ENCODE measurements at places on chromosomes 3 and 15.

DNA sequence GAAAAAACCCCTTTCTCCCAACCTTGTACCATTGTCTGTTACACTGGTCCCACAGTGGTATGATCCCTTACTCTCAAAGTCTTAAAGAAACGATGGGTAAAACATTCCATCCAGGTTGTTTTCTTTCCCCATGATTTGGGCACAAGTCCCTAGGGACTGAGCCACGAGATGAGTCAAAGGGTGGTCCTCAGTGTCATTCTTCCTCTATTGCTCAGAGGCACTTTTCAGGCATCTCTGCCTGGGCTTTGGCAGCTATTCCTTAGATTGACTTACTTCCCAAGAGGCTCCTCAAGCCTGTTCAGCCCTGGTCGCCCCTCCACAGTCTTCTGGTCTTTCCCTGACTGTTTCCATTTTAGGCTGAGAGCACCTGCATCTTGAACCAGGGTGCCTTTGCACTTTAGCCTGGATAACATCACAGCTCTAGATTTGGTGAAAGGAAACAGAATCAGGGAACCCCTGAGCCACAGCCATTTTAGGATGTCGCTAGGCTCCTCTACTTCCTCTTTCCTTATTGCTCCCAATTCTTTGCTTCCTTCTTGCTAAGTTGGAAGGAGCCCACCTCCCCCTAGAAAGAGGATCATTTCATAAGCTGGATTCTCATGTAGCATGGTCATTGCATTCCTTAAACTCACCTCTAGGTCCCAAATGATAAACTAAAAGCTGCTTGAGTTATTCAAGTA is 131.0 kb upstream of the TPRG1 start:
- no peak for DNase-seq

DNA sequence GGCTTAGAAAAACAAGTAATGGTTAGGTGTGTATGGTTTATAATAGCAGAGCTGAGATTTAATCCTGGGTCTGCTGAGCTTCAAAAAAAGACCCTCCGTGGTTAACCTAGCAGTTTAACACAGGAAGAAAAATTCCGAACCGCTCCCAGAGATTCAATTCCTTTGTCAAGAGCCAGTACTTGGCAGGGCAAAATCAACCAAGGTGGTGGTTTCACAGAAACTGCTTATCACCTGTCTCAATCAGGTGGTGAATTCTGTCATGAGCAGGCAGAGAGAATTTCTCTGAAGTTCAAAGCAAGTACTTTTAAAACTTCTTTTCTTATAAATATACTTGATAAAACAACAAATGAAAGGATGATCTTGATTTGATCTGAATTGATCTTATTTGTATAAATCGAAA is 17.2 kb downstream of the SYNPR start:
- DNase-seq, result no peak

- no peak for DNase-seq
Measured at GRCh38 chr3:27326202-27326601, 43.0 kb downstream of the NEK10 start.

DNA sequence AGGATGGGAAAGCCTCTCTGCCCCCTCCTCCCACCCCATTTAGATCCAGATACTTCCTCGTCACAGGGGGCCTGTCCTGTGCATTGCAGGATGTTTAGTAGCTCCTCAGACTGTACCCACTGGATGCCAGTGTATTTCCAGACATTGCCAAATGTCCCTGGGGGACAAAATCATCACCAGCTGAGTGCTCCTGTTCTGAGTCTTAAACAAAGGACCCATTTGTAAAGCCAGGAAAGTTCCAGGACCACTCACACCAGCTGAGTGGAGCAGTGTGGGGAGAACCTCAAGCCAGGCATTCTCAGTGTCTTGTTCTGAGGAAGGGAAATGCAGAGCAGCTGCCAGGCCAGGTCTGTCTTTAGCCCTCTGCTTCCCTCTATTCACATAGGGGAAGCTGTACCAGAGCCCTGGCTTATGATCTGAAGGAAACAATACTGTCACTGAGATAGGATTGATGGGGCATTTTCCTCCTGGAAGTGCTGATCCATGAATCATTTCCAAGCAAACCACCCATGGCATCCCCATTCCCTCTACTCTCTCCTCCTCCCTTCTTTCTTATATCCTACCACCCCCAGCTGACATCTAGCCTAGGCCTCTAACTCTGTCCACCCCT is 67.4 kb upstream of the MEX3B start:
- no peak for DNase-seq

GRCh38 chr15:69865369-69865768 is 232.3 kb downstream of the TLE3 start:
- DNase-seq, result no peak

- no peak for DNase-seq
Measured at GRCh38 chr3:113211330-113212149, at the start of gene BOC. TSS of gene BOC (plus strand) at chr3:113211557. CDS start at chr3:113249803, 38,246 bp downstream.

DNA sequence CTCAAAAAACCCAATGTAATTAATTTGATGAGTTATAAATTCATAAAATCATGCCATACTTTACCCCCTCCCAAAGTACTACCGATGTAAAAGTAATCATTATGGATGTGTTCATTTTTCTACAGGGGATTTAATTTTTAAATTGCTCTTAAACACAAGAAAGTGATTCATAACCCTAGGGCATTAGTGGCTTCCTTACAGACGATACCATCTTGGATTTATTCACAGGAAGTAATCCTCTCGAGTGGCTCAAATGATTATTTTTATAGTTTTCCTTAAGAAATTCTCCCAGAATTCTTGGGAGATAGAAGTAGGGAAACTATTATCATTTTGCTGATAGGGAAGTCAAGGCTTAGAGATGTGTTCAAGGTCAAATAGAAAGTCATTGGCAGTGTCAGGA is 80.9 kb downstream of the PEX5L start:
- DNase-seq, result no peak

DNA sequence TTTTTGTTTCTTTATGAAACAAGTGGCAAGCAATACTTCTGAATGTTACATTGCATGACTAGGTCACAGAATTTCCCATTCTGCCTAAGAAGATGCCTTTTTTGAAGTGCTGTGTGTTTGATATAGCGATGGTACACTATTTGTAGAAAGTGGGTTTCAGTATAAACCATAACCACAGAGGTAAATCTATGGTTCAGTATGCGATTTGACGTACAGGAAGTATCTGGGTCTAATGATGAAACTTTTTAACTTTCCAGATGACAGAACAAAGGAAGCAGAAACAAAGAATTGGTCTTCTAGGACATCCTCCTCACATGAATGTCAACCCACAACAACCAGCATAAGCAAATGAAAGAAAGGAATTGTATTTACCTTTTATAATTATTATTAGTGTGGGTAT is 133.4 kb upstream of the BHLHE40 start:
- no peak for DNase-seq

- DNase-seq, result no peak
Measured at GRCh38 chr15:83970295-83970890, 265.2 kb upstream of the GOLGA6L4 start.

GRCh38 chr15:82790321-82790720 is 15.5 kb downstream of the FSD2 start:
- DNase-seq, result no peak

GRCh38 chr3:180250172-180250571 is 213.4 kb upstream of the PEX5L start:
- DNase-seq, result no peak

DNA sequence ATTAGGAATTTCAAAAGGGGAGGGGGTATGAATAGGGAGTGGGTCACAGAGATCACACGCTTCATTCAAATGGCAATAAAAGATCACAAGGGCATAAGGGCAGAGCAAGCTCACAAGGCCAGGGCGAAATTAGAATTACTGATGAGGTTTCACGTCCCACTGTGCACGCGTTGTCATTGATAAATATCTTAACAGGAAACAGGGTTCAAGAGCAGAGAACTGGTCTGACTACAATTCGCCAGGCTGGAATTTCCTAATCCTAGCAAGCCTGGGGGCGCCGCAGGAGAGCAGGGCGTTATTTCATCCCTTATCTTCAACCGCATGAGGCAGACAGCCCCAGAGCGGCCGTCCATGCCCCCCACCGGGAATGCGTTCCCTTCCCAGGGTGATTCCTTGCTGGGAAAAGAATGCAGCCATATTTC is 18.1 kb upstream of the SMCO1 start:
- no peak for DNase-seq

GRCh38 chr15:91946581-91947292 is 93.2 kb downstream of the SLCO3A1 start:
- DNase-seq, result no peak

- DNase-seq, result no peak
Measured at GRCh38 chr3:9222049-9222448, 27.4 kb downstream of the SRGAP3 start.

DNA sequence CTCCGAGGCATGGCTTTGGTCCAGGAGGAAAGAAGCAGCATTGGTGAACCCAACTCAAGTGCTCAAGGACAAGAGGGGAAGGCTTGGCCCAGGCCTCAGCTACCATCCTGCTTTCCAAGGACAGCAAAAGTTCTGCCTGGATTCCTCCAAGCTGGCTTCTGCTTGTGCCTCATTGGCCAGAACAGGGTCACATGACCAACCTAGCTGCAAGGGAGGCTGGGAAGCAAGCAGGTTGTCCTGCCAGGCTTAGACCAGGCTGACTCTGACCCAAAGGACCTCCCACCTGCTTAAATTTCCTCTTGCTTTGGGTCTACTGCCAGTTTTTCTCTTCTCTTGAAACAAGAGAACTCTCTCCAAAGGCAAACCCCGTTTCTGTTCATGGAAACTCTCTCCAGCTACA is 70.7 kb downstream of the RPN1 start:
- no peak for DNase-seq

DNA sequence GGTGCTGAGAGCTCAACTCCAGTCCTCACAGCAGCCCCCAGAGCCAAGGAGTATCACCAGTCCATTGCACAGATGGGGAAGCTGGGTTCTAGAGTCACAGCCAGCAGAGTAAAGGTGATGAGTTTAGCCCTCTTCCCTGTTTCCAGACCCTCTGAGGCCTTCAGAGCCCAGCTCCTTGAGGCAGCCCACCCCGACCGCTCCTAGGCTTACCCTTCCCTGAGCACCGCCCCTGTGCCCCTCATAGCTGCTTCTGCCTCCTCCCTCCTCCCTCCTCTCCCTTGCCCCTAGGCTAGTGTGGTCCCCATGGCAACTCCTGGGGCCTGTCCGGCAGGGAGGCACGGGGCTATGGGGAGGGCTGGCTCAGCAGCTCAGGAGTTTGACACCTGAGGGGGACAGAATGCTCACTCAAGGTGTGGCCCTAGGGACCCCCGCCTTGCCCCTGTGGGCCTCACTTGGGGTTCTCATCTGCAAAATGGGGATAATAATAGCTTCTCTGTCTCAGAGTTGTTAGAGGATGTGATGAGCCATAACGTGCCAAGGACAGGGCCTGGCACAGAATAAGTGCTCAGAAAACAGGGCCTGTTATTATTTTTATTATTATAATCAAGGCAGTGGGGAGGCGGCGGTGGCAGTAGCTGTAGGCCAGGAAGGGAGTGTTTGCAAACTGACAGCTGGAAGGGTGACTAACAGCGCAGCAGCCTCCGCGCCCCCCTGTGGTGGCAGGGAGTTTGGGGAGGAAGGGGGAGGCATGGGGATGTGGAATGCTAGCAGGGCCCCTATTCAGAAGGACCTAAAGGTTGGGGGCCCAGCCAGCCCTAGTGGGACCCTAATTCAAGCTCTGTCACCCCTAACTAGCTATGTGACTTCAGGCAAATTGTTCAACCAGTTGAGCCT is 11.5 kb downstream of the CSK start:
- no peak for DNase-seq

DNA sequence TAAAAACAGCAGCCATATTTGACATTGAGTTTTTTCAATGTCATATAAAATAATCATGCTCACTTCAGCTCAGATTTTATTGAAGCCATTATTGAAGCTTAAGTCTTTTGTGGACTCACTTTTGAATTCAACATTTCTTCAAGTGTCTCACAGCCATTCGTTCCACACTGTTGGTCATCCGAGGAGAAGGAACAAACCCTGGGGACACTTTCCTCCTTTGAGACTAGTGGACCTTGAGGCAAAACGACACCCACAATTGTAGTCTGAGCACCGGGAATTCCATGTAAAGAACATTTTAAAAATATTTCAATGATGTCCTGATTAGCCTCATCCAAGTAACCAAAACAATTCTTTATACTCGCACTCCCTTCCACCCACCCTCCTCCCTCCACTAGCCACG is 174.7 kb downstream of the CD47 start:
- no peak for DNase-seq

- no peak for DNase-seq
Measured at GRCh38 chr3:99690761-99691369, 52.5 kb downstream of the COL8A1 start.

GRCh38 chr3:108036984-108037741 is 53.7 kb downstream of the CD47 start:
- DNase-seq, result no peak

- DNase-seq, result no peak
Measured at GRCh38 chr15:83869341-83869740, 215.4 kb downstream of the ADAMTSL3 start.

- no peak for DNase-seq
Measured at GRCh38 chr3:197362081-197362480, 63.7 kb upstream of the DLG1 start.

DNA sequence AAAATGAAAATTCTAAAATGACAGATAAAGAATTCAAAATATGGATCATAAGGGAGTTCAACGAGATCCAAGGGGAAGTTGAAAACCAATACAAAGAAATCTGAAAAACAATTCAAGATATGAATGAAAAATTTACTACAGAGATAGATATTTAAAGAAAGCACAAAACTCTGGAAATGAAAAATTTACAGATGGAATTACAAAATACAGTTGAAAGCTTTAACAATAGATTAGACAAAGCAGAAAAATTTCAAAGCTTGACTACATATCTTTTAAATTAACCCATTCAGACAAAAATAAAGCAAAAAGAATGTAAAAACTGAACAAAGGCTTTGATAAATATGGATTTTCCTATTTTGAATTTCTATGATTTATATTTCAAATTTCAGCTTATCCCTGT is 211.1 kb downstream of the SLC9A9 start:
- no peak for DNase-seq

Data from stimulated activated CD8-positive, alpha-beta memory T cell treated with anti-CD3 and anti-CD28 coated beads, Interleukin-7, amount 100 ng/mL, for 1 hour (primary cell).